IgD-negative memory B cell (primary cell): ENCODE measurements at places on chromosomes 5 and 9. TPM values are rescaled to one million over a fixed set of nuclear protein-coding genes. Genes with fewer than 3 reads are reported as not detected.

The EQTN gene
- polyA plus RNA-seq = 0.35 TPM

The TDRD7 gene
- 11.1 TPM for polyA plus RNA-seq

The ANKRD18A gene
- polyA plus RNA-seq = not detected

The NTNG2 gene
- polyA plus RNA-seq = 0.84 TPM

The HTR1A gene
- not detected for polyA plus RNA-seq

The SLC6A7 gene
- not detected for polyA plus RNA-seq

The DNM1 gene
- polyA plus RNA-seq = 0.18 TPM

The TSSK1B gene
- polyA plus RNA-seq = not detected

The SEMA6A gene
- 1.2 TPM for polyA plus RNA-seq
